ENCODE measurements at places on chromosomes 6 and 20.

DNA sequence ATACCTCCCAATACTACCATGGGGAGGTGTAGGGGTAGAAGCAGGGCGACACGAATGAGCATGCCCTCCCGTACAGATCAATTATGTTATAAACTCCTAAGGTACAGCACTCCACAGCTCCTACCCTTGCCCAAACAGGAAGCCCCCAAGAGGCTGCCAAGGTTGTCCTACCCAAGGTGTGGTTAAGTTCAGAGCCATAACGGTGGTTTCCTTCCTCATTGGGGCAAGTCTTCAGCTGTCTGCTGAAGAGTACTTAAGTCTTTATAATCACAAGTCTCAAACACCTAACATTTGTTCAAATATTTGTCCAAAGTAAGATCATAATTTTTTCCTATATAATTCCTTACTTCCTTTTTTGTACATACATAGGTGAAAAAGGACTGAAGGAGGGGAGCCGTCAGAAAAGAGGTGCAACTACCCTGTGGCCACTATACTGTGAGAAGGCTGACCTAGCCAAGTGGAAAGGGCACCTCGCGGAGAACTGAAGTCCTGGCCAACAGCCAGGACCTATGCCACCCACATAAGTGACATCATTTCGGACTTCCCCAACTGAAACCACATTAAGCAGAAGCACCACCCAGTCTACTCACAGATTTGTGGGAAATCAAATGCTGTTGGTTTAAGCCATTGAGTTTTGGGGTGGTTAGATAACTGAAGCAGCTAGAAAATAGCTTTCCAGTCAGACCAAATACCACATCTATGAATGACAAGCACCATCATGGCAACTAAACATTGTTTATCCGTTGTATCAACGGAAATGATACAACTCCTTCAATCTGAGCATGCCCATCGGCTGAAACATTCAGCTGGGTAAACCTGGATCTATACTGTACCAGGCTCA is 2.9 kb upstream of the RAB22A start:
- DNase-seq = no peak

DNA sequence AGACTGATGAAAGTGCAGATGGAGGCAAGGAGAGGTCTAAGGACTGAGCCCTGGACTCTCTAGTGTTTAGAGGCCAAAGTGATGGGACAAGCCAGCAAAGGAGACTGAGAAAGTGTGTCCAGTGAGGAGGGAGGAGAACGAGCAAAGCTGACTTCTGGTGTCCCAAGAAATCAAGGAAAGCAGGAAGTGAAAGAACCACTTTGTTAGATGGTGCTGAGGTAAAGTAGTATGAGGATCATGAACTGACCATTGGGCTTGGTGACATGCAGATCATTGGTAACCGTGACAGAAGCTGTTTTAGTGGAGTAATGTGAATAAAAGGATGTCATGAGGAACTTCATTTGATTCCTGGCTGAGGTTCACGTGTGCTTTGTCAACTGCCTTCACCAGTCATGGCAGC is 108.4 kb downstream of the SLX4IP start:
- DNase-seq = no peak

GRCh38 chr6:47168180-47168579 is 126.0 kb upstream of the ADGRF1 start:
- no peak for DNase-seq

DNA sequence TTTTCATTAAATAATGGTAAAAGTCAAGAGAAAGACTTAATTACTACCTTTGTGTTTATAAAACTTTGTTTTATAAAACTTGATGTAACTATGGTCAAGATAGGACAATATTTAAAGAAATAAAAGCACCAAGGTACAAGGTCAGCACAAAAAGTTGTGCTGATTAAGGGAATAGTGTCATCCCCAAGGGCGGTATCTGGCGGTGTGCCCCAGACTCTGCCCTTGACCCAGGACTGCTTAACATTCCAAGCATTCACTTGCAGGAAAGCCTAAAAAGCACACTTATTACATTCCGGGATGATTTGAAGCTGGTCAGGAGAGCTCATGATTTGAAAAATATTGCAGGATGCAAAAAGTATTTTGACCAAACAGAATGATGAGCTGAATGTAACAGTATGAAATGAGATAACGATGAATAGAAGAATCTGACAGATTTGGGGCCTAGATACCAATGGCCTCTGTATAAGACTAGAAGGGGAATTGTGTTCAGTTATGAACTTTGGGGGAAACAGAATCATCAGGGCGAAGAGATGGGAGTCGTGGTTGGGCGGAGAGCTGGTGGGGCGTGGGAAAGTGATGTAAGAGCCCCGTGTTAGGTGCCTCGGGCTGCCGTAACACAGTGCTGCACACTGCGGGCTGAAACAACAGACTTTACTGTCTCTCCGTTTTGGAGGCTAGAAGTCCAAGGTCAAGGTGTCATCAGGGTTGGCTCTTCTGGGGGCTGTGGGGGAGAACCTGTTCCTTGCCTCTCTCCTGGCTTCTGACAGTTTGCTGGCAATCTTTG is 77.2 kb downstream of the CDC5L start:
- DNase-seq = no peak

DNA sequence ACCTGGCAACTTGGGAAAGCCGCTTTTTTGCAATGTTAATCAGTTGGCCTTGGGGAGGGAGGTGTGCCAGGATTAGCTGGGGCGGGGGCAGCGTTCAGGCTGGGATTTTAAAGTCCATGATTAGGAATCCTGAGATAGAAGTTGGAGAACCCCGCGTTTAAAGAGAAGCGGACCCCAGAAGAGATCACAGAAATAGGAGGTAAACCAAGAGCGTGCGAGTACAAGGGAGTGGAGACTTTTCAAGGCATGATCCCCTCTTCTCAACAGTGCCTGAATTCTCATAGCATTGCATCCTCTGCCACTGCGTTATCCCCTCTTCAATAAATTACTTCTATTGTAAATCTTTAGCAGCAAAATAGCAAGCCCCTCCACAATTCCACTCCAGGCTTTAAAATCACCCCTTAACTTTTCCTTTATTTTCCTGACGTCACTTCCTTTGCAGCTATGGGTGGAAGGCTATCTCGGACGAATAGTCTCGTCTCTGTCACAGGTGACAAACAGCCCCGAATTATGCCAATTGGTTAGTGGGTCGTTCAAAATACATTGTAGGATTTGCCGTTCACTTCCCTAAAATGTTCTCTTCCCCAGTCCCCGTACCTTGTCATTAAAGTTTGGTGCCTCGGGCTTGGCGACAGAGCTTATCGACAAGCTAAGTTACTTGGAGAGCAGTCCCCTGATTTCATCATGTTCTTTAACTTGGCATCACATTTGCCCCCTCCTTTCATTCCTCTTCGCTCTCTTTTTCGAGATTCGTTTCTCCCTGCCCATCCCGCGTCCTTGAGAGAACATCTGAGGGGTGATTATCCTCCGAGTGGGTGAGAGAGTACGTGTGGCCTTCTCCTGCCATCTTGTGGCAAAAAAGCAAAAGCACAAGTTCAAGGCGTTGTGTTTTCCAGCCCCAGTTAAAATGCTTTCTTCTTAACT is 17.1 kb downstream of the OR2B2 start:
- DNase-seq = peak; percentile 41

GRCh38 chr20:35111141-35111888 is 18.7 kb upstream of the TRPC4AP start:
- no peak for DNase-seq

- DNase-seq = no peak
Measured at GRCh38 chr6:137769797-137770362, 97.2 kb upstream of the TNFAIP3 start.

DNA sequence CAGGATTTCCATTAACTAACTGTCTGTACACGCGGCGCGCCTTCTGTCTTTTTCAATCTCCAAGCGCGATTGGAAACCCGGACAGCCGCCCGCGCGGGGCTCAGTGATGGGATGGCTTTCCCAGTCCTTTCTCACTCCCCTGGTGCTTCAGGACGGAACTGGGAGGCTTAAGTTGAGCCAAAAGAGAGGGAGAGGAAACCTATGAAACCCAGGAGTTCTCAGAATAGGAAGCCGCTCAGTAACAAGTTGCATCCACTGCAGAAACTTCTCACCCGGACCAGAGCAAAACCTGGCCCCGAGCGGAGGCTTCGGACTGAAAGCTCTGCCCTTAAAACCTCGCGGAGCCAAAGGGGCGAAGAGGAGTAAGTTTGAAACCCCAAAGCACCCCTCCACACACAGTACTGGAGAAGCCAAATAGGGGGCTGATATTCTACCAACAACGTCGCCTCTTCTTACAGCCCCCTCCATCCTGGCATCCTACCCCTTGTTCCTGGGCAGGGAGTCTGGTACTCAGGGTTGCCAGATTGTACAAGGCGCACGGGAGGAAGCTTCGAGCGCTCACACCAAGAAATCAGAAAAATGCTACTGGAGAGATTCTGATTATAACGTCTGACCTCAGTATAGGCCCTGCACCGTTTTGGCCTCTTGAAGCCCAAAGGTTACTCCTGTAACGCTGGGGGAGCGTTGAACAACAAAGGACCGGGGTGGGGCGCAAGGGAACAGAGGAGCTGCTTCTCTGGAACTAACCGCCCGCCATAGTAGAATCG is 906 bp upstream of the COL12A1 start:
- DNase-seq = no peak

GRCh38 chr6:72035966-72036365 is 149.6 kb downstream of the RIMS1 start:
- DNase-seq = no peak

All from NCI-H1417 treated with DMSO at 0.1 percent for 48 hours (cell line).